ENCODE measurements at places on chromosomes 5 and 9. TPM values are rescaled to one million over a fixed set of nuclear protein-coding genes. Genes with fewer than 3 reads are reported as not detected.

SCAI gene
- total RNA-seq: 14.7 TPM

IFNB1 gene
- not detected for total RNA-seq

DNM1 gene
- total RNA-seq: 2.2 TPM

WDR38 gene
- not detected for total RNA-seq

DNA sequence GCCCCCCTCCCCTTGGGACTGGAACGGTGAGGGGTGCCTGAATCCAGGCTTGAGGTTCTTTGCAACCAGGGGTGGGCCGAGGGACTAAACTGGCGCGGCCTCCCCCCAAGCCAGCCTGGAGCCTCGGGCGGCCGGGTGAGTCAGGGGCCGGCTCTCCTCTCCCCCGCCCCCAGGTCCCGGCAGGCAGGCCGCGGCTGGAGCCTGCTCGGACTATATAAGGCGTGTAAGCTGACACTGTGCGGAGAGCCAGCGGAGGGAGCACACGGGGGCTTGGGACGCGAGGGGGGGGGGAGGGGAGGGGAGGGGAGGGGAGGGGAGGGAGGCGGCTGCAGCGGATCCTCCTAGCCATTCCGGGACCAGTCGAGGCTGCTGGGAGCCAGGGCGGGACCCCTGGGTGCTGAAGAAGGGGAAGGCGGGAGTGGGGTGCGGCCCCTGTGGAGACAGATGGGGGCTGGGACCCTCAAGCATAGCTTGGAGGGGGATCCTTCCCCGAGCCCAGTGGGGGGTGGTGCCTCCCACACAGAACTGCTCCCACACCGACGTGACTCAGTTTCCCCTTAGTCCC lies 595 bp downstream of the PDLIM7 start:
- H3K4me3 ChIP-seq: peak overlapping the region; percentile 75
- no peak for DNase-seq
- peaks cover 11% of the 10 kb centered on the region for H3K4me1 ChIP-seq
- no peaks in the 10 kb centered on the region for H3K27me3 ChIP-seq
- peak overlapping the region; percentile 49 for H3K27ac ChIP-seq

DNA sequence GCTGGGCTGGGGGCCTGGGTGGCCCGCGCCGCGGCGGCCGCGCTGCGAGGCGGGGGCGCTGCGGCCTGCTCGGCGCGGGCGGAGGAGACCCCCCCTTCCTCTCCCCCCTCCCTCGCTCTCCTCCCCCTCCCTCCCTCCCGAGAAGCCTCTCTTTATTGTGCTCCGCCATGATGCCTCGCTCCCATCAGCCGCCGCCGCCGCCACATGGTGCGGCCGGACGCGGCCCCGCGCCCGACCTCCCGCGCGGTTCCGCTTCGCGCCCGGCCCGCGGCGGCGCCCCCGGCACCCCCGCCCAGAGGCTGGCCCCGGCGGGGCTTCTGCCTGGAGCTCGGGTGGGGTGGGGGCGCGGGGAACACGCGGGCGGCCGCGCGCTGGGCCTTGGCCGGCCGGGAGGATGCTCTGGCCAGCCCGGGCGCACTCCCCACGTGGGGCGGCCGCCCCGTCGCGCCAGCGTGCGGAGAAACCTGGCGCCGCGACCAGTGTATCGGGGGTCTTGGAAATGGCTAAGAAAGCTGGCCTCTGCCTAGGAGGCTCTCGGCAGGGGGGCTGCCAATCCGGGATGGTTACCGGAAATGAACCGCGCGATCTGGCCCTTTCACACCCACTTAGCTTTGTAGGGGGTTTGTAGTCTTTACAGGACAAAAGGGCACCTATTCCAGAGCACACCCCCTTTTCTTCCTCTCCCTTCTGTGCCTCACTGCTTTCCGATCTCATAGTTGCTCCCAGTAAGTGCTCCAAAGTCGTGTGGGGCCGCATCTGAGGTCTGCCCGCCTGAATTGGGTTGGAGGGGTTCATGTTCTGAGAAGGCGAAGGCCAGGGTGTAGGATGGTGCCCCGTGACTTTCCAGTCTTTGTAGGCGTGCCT lies 1.0 kb downstream of the SET start:
- H3K4me3 ChIP-seq: peak overlapping the region; percentile 88
- H3K27ac ChIP-seq: peak overlapping the region; percentile 82
- no peaks in the 10 kb centered on the region for H3K27me3 ChIP-seq
- H3K4me1 ChIP-seq: peaks cover 58% of the 10 kb centered on the region

- no peaks in the 10 kb centered on the region for H3K27me3 ChIP-seq
- no peak for DNase-seq
- no peak overlapping the region for H3K4me3 ChIP-seq
- no peaks in the 10 kb centered on the region for H3K36me3 ChIP-seq
- H3K4me1 ChIP-seq: no peaks in the 10 kb centered on the region
These were observed 174.4 kb downstream of the PCSK1 start for GRCh38 chr5:96258692-96259091.

GRCh38 chr5:178524093-178524882 lies 65.9 kb downstream of the COL23A1 start:
- H3K36me3 ChIP-seq: no peaks in the 10 kb centered on the region
- H3K4me3 ChIP-seq: no peak overlapping the region
- no peak overlapping the region for H3K27ac ChIP-seq
- DNase-seq: no peak
- H3K4me1 ChIP-seq: no peaks in the 10 kb centered on the region

DNA sequence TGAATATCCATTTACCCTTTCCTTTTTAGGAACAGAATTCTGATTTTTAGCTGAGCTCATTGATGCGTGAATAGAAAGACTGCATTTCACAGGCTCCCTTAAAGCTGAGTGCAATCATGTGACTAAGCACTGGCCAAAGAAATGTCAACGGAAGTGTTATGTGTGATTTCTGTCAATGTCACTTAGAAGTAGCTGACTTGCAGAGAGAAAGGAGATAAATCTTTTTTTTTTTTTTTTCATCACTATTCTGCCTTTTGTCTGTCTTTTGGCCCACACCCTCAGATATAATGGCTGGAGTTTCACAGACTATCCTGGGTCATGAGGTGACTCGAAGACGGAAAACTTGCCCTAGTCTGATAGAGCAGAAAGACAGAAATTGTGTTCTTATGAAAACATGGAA lies 39.3 kb upstream of the SLC27A6 start:
- no peak overlapping the region for H3K27ac ChIP-seq
- H3K4me3 ChIP-seq: no peak overlapping the region
- no peaks in the 10 kb centered on the region for H3K36me3 ChIP-seq
- no peaks in the 10 kb centered on the region for H3K27me3 ChIP-seq
- H3K4me1 ChIP-seq: no peaks in the 10 kb centered on the region
- no peak for DNase-seq

DNA sequence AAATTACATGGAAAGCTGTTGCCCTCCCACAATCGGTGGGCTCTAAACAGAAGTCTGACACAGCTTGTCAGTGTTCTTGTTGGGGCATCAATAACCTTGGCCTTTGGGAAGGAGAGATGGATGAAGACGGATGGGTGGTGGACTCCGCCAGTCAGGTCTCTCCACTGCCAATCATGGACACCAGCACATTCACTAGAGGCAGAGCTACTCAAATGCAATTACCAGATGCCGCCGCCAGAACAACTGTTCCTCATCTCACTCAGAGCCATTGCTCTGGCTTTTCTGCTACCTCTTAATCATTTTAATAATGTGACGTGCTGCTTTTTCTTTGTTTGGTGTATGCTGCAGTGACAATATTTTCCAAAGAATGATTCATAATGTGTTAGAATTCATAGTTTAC lies 27.9 kb upstream of the SEMA5A start:
- H3K27me3 ChIP-seq: no peaks in the 10 kb centered on the region
- no peak overlapping the region for H3K4me3 ChIP-seq
- H3K27ac ChIP-seq: no peak overlapping the region
- H3K4me1 ChIP-seq: no peaks in the 10 kb centered on the region

DNA sequence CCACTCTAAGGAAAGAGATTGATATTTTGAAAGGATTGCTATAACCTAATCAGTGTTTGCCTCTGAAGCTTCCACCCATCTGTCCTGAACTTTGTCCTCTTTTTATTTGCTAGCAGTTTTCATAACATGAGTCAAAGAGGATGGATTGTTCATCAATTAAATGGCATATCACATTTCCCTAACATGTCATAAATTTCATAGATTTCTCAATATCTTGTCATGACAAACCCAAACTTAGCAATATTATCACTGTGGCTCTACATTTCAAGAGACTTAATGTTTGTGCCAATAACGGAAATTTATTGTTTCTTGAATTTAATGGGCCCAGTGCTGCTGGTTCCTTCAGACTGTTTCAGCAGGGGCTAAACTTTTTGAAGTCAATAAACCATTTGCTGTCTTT lies 330.3 kb downstream of the CAAP1 start:
- no peak overlapping the region for H3K27ac ChIP-seq
- H3K4me1 ChIP-seq: no peaks in the 10 kb centered on the region
- H3K36me3 ChIP-seq: no peaks in the 10 kb centered on the region
- no peak for DNase-seq
- no peaks in the 10 kb centered on the region for H3K27me3 ChIP-seq

GRCh38 chr5:178477802-178478201 lies 112.4 kb downstream of the COL23A1 start:
- no peak for DNase-seq
- H3K27ac ChIP-seq: no peak overlapping the region
- H3K27me3 ChIP-seq: no peaks in the 10 kb centered on the region
- no peak overlapping the region for H3K4me3 ChIP-seq
- H3K4me1 ChIP-seq: no peaks in the 10 kb centered on the region
- no peaks in the 10 kb centered on the region for H3K36me3 ChIP-seq

- peaks cover 23% of the 10 kb centered on the region for H3K4me1 ChIP-seq
- H3K27ac ChIP-seq: no peak overlapping the region
- no peaks in the 10 kb centered on the region for H3K36me3 ChIP-seq
- DNase-seq: no peak
- H3K27me3 ChIP-seq: no peaks in the 10 kb centered on the region
These were observed 4.5 kb downstream of the SLC36A1 start for GRCh38 chr5:151451626-151452520.
